ENCODE measurements at places on chromosomes 2 and 18.

DNA sequence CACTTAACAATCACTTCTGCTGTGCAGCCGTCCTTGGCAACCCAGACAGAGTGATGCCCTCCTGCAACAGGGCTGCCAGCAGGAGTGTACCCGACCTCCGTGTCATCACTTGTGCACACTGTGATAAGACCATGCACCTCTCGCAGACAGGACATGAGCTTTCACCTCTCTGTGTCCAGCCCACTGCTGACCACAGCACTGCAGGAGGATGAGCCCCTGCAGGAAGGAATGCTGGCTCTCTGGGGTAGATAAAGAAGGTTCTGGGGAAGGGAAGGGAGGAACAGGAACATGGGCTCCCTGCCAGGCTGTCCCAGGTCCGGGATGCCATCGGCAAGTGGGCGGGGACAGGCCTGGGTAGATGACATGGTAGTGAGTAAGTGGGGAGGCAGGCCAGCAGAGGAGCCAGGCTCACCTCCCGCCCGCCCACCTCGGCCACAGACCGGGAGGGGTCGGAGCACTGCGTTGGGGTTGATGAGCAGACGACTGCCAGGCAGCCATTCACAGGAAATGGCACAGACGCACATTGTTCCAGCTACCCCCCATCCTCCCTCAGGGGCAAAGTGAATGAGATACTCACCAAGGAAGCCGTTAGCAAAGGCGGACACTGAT is 18.6 kb upstream of the COL6A3 start:
- DNase-seq = no peak
- no peak overlapping the region for H3K27ac ChIP-seq
- peaks cover 3% of the 10 kb centered on the region for H3K27me3 ChIP-seq
- no peaks in the 10 kb centered on the region for H3K36me3 ChIP-seq
- peaks cover 5% of the 10 kb centered on the region for H3K4me1 ChIP-seq

DNA sequence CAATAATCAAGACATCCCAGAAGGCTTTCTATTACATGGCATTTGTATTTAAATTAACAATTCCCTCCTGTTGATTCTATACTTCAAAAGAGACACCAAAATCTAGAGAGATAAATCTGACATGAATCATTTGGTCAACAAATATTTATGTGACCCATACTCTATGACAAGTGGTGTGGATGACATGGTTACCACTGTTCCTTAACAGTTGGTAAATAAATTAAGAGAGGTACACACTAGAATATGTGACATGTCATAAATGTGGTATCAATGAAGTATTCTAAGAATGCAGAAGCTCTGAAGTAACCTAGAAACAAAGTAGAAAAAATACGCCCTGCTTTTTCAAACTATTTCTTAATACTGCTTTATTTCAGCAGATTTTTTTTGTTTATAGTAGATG is 255.4 kb downstream of the EXOC6B start:
- H3K27ac ChIP-seq = no peak overlapping the region
- no peaks in the 10 kb centered on the region for H3K36me3 ChIP-seq
- H3K27me3 ChIP-seq = no peaks in the 10 kb centered on the region
- H3K4me1 ChIP-seq = no peaks in the 10 kb centered on the region

DNA sequence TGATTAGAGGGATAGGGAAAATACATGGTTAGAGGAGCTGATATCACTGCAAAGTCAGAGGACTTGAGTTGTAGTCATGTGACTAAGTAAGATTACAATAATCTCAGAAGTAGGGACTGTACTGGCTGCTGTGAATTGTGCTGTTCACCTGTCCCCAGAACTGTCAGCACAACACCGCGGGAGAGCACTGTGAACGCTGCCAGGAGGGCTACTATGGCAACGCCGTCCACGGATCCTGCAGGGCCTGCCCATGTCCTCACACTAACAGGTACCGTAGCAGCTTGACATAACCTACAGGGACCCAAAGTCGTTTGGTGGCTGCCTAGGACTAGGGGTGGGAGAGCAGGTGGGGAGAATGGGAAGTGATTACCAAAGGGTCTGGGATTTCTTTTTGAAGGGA is 132.8 kb upstream of the TTC39C start:
- H3K4me1 ChIP-seq = peaks cover 12% of the 10 kb centered on the region
- H3K27me3 ChIP-seq = no peaks in the 10 kb centered on the region
- no peak for DNase-seq
- H3K36me3 ChIP-seq = no peaks in the 10 kb centered on the region
- H3K4me3 ChIP-seq = no peak overlapping the region

DNA sequence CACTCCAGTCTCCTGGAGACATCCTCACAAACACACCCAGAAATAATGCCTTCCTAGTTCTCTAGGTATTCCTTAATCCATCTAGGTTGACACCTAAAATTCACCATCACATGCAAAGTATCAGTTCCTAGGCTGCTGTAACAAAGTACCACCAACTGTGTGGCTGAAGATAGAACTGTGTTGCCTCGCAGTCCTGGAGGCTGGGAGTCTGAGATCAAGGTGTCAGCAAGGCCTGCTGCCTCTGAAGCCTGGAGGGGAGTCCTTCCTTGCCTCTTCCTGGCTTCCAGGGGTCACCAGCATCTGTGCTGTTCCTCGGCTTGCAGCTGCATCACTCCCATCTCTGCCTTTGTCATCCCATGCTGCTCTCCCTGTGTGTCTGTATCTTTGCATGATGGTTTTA is 36.3 kb upstream of the TMEM131 start:
- no peak overlapping the region for H3K4me3 ChIP-seq
- DNase-seq = no peak
- H3K4me1 ChIP-seq = peaks cover 22% of the 10 kb centered on the region
- H3K27me3 ChIP-seq = no peaks in the 10 kb centered on the region
- H3K36me3 ChIP-seq = no peaks in the 10 kb centered on the region
